Stimulated activated CD8-positive, alpha-beta memory T cell treated with anti-CD3 and anti-CD28 coated beads, Interleukin-15, amount 100 ng/mL, for 1 hour (primary cell): ENCODE measurements at places on chromosomes 6 and 20.

- no peak for DNase-seq
These were observed 5.9 kb downstream of the RPS6KA2 start for GRCh38 chr6:166621114-166621540.

GRCh38 chr20:44247586-44248409 is 690 bp downstream of the GDAP1L1 start:
- DNase-seq: no peak

DNA sequence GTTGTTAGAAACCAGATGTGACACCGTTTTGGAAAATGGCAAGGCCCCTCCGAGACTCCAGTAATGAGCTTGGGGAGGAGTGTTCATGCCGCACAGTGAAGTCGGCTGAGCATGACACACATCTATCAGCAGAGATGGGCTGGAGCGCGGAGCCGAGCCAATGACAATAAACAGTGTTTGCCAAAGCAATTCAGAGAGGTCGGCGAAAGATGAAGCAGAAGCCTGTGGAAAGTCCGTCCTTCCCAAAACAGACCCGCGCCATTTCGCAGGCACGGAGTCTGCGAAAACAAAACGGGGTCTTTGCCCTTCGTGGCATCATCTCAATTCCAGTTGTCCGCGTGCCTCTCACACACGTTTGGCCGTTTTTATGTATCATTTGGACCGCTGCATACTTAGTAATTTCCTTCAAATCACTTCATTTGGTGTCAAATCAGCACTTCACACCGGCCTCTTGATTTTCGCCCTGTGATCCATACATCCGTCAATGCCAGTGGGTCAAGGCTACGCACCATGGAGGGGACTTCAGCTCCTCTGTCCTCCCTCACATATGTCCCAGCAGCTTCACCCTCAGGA is 71.3 kb downstream of the SULF2 start:
- no peak for DNase-seq

DNA sequence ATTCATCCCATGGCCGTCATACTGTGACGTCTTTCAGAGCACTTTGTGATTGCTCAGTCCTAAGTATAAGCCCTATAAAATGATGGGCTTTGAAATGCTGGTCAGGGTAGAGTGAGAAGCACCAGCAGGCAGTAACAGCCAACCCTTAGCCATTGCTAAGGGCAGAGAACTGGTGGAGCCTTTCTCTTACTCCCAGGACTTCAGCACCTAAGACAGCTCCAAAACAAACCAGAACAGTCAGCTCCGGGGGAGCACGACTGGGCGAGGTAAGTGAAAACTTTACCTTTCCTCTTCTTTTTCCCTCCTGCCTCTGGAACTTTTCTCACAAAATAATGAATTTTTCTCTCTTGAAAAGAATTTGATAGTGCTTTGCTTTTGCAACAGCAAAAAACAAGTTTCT is at the start of gene VIP:
VIP (plus strand) TSS at position 104 of the 400 bp plus-strand sequence. CDS start 1,381 bp downstream, outside the sequence.
- no peak for DNase-seq

DNA sequence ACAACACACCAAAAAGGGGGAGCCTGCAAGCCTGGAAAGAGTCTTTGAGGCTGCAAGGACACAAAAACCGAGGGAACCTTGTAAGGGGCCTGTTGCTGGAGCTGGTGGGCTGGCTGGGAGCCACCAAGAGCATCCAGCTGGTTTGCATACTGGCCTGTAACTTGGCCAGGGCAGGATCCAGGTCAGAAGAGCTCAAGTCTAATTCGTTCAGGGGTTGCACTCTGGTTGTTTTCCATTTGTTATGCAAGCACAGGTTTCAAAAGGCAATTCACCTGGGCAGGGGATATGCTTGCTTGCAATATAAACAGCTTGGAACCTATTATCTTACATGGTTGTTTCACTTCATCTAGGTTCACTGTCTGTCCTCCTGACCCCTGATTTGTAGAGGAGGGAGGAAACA is 98.3 kb upstream of the GCM1 start:
- no peak for DNase-seq

GRCh38 chr20:13687815-13688214 is 49.1 kb upstream of the TASP1 start:
- DNase-seq: no peak

DNA sequence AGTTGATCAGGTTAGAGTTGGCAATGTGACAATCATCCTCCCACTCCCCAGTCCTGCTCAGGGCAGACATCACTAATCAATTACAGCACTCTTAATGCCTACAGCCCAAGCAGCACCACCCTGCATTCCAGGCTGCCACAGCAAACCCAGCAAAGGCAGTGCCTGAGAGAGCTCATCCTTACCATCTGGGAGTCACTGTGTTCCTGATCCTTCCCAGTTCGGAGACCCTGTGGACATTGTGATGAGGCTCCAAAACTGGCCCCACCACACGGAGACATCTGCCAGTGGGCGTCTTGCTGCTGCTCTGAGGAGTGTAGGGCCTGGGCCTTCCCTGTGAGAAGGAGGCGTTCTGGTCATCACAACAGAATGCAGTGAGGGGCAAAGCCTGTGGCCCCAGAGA is 216.5 kb upstream of the CST7 start:
- DNase-seq: no peak

GRCh38 chr6:53888931-53889330 is 94.1 kb downstream of the LRRC1 start:
- no peak for DNase-seq

- DNase-seq: no peak
These were observed 280.6 kb downstream of the KHDC1L start for GRCh38 chr6:72944660-72945059.

DNA sequence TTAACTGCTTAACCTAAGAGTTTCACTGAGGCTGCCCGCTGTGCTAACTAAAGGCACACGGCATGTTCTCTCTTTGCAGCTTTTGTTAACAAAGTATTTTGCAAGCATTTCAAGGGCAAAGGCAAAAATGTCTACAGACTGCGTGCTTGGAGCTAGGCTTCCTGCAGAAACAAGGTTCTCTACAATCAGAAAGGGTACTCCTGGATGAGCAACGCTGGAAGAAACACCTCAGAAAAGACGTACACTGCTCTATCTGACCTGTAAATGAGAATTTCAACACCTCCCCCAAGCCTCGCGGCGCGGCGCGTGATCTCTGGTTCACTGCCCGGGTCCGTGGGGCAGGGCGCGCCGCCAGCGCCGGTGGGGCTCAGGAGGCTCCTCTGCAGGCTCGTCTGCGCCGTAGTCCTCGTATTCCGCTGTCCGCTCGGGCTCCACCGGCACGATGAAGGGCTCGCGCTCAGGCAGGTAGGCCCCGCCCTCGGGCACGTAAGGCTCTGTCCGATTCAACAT is 120.9 kb downstream of the COL12A1 start:
- no peak for DNase-seq

GRCh38 chr20:26207237-26207966 is 510.7 kb upstream of the ZNF337 start:
- DNase-seq: no peak

DNA sequence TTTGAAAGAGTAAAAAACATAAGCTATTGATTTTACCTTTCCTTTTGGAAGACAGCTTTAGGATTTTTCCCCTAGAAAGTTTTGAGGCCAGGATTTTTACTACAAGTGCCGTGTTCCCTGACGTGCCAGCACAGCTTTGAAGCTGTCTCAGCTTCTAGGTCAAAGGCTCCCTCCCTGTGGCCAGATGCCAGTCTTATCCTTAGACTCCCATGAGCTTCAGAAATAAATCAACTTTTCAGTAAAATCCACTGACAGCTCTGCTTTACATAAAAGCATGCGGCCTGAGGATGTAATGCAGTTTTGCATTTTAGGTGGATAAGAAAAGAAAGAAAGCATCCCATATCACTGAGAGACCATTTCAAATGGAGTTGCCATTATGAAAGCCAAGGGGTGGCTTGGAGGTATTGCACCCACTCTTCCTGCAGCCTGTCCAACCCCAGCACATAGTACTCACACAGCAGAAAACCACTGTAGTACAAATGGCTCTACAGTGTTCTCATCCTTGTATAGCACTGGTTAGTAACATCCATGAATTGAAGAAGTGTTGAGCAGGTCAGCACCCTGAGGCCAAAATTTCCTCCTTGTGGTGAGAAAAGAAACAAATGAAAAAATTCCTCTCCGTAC is 15.2 kb upstream of the ATXN1 start:
- DNase-seq: no peak

GRCh38 chr6:137699031-137699683 is 167.9 kb upstream of the TNFAIP3 start:
- no peak for DNase-seq

GRCh38 chr20:13554706-13555105 is 84.0 kb downstream of the TASP1 start:
- no peak for DNase-seq

DNA sequence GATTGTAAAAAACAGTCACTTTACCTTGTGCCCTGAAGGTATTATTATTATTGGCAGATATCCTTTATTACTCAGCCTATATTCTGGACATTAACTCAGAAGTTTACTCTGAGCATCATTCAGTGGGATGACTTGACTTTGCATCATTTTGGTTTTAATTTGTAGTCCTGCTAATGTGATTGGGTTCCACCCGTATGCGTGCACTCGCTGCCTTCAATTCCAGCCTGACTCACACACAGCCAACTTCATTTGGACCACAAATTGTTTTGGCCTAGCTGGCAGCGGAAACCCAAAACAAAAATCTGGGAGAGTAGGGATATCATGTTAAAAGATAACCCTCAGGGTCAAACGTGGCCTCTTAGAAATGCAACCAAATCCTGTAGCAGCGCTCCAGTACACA is 704.4 kb upstream of the SLC35B3 start:
- no peak for DNase-seq

DNA sequence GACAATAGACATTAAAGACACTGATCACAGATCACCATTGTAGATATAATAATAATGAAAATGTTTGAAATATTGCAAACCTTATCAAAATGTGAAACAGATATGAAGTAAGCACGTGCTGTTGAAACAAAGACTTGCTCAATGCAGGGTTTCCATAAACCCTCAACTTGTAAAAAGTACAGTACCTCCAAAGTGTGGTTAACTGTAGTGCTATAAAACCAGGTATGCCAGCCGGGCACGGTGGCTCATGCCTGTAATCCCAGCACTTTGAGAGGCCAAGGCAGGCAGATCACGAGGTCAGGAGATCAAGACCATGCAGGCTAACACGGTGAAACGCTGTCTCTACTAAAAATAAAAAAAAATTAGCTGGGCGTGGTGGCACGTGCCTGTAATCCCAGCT is 96.6 kb downstream of the ZFAND3 start:
- no peak for DNase-seq

GRCh38 chr6:1850840-1851157 is 241.1 kb downstream of the FOXC1 start:
- no peak for DNase-seq
